ENCODE measurements at places on chromosomes 1 and 21.

- no peak for DNase-seq
Measured at GRCh38 chr21:33828577-33828976, 87.0 kb downstream of the ATP5PO start.

GRCh38 chr1:82625537-82625936, 824.8 kb downstream of the ADGRL2 start:
- no peak for DNase-seq

- no peak for DNase-seq
Measured at GRCh38 chr1:231806623-231807495, 180.3 kb downstream of the DISC1 start.

- no peak for DNase-seq
Measured at GRCh38 chr1:15224974-15225373, 22.0 kb upstream of the FHAD1 start.

DNA sequence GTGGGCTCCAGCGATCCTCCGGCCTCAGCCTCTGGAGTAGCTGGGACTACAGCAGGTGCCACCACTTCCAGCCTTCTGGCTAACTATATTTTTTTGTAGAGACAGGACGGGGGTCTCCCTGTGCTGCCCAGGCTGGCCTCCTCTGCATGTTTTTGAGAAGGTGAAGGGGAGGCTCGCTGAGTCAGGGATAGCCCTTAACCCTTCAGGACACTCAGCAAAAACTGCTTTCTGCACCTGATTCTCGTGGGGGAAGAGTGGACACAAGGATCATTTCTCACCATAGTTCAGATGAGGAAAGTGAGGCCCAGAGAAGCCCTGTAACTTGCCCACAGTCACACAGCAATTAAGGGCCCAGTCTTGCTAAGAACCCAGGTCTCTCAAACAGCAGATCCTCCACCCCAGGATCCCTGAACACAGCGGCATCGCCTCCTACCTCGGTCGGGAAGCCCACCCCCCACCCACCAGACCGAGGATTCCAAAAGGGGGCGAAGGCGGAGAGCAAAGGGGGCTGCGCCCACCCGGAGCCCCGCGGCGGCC, 1.3 kb downstream of the FGR start:
- DNase-seq: no peak

GRCh38 chr1:95073446-95073845, 695 bp upstream of the ALG14 start:
- no peak for DNase-seq

- no peak for DNase-seq
Measured at GRCh38 chr1:54944610-54945392, 35.6 kb upstream of the TMEM61 start.

DNA sequence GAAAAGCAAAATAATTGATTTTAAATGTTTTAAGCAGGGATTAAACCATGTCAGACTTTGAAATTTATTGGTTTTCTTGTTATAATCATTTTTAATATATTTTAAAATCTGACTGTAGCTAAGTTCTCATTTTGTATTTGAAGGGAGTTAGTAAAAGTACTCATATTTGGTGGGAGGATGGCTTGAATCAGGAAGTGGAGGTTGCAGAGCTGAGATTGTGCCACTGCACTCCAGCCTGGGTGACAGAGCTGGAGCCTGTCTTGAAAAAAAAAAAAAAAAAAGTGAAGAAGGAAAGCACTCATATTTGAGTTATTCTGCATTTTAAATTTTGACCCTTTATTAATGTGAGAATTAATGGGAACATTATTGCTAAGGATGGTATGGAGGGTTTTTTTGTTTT, 106.0 kb downstream of the RABGAP1L start:
- DNase-seq: no peak

DNA sequence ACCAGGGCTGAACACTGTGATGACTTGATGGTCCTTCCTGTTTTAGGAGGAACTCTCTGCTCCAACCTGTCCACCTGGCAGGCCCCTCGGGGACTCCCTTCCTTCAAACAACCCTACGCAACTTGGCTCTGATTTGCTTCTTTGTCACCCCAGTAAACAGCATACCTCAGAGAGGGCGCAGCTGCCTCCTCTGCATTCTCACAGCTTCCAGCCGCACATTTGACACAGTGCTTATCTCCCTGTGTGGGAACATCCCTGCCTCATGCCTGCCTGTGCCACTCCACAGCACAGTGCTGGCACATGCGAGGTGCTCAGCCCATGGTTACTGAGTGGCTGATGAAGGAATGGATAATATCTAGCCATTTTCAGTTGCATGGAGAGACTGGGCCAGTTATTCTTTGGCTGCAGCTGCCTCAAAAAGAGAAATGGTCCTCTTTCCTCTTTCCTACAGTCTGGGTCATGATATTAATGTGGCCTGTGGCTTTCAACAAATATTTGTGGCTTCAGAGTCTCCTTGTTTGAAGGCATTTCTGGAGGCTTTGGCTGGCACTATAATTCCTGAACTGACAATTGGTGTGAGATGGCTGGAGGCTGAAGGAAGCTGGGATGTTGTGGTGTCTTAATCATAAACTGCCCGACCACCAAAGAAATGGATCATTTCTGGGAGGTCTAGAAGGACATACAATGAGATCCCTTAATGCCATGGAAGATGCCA, 77.9 kb downstream of the TENT5C start:
- no peak for DNase-seq

GRCh38 chr1:59664166-59664565, 150.6 kb upstream of the HOOK1 start:
- no peak for DNase-seq

DNA sequence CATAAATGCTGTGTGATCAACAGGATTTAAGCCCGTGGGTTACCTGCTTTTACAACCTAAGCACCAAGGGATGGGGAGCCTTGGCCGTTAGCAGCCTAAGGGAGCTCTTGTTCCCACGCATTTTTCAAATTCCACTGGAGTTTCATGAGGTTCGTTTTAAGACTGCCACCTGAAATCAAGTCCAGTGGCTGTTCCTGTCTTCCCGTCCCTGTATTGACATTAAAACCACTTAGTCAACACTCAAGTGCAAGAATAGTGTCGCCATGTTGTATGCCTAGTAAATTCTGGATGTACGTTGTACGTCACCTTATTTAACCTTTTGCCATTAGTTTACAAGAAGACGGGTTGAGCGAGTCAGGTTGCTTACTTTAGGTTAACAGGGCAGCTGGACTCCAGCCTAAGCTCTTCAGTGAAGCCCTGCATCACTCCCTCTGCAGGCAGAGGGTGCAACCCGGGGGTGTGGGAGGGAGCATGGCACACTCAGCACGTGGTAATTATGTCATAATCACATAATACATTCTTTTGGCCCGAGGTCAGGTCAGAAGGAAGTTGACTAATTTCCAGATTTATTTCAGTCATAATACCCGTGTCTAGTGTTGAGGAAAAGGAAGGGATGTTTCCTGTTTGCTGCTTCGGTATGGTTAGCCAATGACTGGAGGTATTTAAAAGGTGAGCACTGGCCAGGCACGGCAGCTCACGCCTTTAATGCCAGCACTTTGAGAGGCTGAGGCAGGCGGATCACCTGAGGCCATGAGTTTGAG, 42.5 kb downstream of the CNST start:
- DNase-seq: no peak

GRCh38 chr1:233459470-233459945, 132.0 kb downstream of the MAP3K21 start:
- DNase-seq: no peak

GRCh38 chr21:39630827-39631226, 18.1 kb downstream of the B3GALT5 start:
- DNase-seq: no peak

GRCh38 chr1:6218375-6219164, 12.7 kb downstream of the RNF207 start:
- no peak for DNase-seq

GRCh38 chr1:162023547-162024501, at the start of gene OLFML2B:
OLFML2B (minus strand) TSS chr1:162023869; CDS start chr1:162023430, 439 bp downstream.
- DNase-seq: no peak

DNA sequence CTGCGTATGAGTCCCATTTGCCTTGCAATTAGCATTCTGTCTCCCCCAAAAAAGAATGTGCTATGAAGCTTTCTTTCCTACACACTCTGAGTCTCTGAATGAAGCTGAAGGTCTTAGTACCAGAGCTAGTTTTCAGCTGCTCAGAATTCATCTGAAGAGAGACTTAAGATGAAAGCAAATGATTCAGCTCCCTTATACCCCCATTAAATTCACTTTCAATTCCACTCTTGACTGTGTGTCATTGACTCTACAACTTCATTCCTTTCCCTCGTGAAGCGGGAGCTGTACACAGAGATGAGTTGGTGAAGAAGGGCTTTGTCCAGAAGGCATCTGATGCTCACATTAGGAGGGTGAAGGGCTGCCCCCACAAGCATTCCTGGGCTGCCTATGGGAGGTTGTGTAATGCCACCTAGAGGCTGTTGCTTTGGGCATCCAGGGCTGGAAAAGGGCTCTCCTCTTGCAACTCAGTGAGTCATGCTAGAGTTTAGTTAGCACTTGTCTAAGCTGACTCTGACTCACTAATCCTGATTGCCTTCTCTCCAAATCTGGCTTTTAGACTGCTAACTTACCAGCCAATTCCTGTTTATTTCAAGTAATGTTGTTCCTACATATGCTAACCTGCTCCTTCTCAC, 1.8 kb downstream of the SPRR1B start:
- DNase-seq: no peak

DNA sequence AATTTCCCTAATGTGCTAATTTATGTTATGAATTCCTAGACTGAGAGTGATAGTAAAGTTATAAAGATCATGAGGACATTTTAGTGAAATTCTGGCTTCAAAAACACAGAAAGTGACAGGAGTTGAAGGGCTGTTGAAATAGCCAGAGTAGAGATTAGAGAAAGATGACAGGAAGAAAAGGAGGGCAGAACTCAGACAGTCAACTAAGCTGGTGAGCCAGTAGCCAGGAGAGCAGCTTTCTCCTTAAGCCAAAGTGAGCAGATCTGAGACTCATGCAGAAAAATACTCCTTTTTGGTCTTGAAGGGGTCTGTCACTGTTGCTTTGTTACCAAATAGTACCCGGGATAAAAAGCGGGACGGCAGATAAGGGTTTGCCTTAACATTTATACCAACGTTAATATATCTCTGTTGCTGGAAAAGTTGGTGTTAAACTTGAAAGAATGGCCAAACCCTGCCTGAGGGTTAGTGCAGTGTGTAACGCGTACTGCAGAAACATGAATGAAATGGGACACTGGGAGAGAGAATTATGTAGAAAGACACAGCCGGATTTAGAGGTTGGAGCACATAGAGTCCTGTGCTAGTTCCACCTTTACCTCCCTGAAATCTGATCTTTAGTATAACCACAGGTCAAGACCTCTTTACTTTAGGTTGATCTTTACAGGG, 12.8 kb downstream of the AHCYL1 start:
- no peak for DNase-seq

DNA sequence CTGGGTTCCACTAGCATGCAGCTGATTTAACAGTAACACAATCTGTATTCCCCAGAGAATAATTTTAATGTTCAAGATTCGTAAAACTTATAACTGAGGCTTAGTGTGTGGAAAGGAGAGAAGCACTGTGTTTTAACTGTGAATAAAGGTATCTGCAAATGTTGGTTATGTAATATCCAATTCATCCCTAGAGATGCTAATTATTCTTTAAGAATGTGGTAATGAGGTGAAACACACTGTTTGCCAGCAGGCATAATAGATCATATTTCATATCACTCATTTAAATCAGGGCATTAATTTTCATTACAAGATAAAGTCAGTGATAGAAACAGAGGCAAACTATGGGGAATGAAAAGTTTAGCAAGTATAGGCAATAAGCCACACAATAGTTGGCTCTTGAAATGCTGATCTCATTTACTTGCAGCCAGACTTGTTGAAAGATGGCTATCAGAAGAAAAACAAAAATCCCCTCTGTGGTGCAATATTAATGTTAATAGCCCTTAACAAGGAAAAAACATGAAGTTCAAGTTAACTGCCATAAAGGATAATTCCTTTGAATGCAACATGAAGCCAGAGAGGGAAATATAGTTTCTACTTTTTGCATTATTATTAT, 33.4 kb downstream of the HMCN1 start:
- DNase-seq: no peak

GRCh38 chr1:90959352-90960206, 62.3 kb downstream of the ZNF644 start:
- no peak for DNase-seq

- no peak for DNase-seq
Measured at GRCh38 chr1:26894263-26894662, 4.2 kb upstream of the GPN2 start.

- no peak for DNase-seq
Measured at GRCh38 chr21:35048183-35048601, 910 bp downstream of the RUNX1 start.

DNA sequence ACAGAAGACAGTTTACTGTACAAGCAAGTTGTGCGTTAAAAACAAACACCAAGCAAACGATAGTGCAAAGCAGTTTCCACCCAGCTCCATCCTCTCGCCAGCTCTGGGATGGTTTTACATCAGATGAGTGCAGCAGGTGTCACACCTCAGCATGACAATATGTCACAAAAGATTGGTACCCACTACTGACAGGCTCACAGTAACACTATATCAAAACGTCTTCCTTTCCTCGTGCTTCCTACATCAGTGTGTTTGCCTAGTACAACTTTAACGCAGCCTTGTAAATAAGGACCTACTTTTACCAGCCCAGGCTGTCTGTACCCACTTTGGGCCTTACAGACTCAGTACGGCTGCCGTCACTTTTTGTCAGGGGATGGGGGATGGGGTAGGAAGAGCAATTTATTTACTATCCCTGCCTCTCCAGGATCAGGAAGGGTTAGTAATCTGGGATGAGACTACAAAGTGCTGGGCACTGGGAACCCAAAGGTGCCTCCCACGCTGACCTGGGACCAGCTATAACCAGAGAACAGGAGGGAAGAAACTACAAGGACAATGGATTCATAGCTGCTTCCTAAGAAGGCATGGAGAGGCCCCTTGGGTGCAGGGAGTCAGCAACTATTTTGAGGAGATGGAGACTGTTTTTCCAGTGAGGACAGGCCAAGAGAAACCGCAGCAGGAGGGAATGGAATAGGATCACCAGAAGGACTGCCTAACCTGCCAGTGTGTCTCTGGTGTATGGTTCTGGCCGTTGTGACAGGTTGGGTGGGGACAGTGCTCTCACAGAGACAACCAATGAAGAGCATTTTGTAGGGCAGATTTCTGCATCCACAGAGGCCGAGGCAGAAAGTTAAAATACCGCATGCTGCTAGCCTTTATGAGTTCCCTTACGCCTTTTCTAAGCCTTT, 30.2 kb downstream of the RUNX3 start:
- DNase-seq: no peak

DNA sequence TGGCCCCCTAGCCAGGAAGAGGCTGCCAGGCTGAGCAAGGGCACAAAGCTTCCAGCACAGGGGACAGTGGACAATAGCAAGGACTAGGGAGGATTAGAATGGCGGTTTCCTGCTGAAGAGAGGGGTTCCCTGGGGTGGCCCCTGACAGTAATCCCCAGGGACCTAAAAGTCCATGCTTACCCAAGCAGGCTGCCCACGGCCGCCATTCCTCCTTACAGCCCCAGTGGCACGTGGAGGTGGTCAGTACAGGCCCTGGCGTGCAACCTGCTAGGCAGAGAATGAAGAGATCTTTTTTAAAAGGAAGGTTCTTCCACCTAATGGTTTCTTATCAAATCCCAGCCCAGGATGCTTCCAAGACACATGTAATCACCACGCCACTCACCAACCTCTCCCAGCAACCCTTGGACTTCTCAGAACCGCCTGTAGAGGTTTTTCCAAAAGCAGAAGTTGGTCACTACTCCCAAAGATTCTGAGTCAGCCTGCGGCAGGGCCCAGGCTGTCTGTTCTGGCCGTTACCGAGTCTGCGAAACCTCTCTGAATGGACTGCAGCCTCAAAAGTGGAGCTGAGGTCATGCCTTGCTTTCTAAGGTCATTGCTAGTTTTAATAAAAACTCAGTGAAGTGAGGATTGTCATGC, 926 bp downstream of the MRPL55 start:
- no peak for DNase-seq

All from stimulated activated CD8-positive, alpha-beta memory T cell treated with anti-CD3 and anti-CD28 coated beads, Interleukin-4, amount 100 ng/mL, for 1 hour (primary cell).